ENCODE measurements at places on chromosomes 7 and 10.

GRCh38 chr7:7251742-7252141 is 69.4 kb downstream of the C1GALT1 start:
- DNase-seq: peak; percentile 81

DNA sequence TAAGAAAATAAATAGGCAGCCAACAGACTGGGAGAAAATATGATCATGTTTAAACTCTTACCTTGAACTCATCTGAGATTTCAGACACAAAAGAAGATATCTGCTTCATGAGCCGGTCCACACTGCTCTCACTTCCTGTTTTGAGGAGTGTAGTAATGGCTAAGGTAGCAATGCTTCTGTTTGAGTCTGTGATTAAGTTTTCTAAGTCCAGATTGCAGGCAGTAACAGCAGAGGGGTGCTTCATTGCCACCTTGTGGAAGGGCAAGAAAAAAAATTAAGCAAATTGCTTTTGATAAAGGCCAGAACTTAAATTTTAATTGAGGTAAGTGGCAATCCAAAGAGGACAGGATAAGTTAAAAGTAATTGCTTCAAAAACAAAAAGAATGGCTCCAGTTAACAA is 69.1 kb downstream of the MEST start:
- peak; percentile 26 for DNase-seq

DNA sequence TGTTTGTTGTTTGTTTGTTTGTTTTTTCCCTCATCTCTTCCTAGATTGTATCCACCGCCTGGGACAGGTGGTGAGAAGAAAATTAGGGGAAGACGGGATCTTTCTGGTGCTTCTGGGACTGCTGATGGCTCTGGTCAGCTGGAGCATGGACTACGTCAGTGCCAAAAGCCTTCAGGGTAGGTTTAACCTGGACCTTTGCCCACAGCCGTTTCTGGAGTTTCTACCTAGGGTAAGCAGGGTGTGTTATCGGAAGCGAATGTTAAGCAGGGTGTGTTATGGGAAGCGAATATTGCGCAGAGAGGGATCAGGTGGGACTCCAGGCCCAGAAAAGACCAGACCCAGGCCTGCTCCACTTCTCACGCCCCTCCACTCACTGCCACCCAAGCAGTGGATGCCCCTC is 4.7 kb downstream of the CLCN1 start:
- no peak for DNase-seq

GRCh38 chr7:5477723-5478531 is 54.3 kb upstream of the TNRC18 start:
- peak; percentile 50 for DNase-seq

- DNase-seq: no peak
Observed at GRCh38 chr7:130615583-130615982, 53.0 kb downstream of the COPG2 start.
